Mucosa of gallbladder (tissue), 1 donor: ENCODE measurements at places on chromosomes 11 and 22. TPM values are rescaled to one million over a fixed set of nuclear protein-coding genes. Genes with fewer than 3 reads are reported as not detected.

Gene C22orf42
- not detected for total RNA-seq

Gene TRIM34
- 8.6 TPM for total RNA-seq

Gene SLC17A6
- not detected for total RNA-seq

Gene CHRDL2
- total RNA-seq = 312 TPM

Gene TYR
- not detected for total RNA-seq

Gene CRYBA4
- not detected for total RNA-seq

Gene CTSW
- 2.7 TPM for total RNA-seq

Gene ARHGAP42
- 25.1 TPM for total RNA-seq

Gene FJX1
- total RNA-seq = 1.9 TPM

Gene CHCHD10
- 148 TPM for total RNA-seq

Gene DNAJB7
- not detected for total RNA-seq

Gene PATE2
- not detected for total RNA-seq

Gene HTR3A
- total RNA-seq = 0.29 TPM

Gene SCGB2A2
- total RNA-seq = not detected

Gene MRE11
- total RNA-seq = 14.8 TPM

Gene SOX10
- total RNA-seq = 5.1 TPM

Gene THY1
- 17.8 TPM for total RNA-seq

Gene SULT4A1
- 0.43 TPM for total RNA-seq

Gene SNX32
- 1.4 TPM for total RNA-seq

Gene POTEH
- total RNA-seq = not detected

Gene MYBPC3
- total RNA-seq = not detected

Gene C11orf91
- 0.26 TPM for total RNA-seq

Gene TMEM191B
- 3.4 TPM for total RNA-seq

Gene VSIG10L2
- not detected for total RNA-seq

Gene ZC3H12C
- total RNA-seq = 13.9 TPM

Gene DAGLA
- 10.6 TPM for total RNA-seq

Gene CFAP68
- total RNA-seq = 21.8 TPM
